Gastroesophageal sphincter (tissue), 4 donors: ENCODE measurements at places on chromosomes 3 and 15. TPM values are rescaled to one million over a fixed set of nuclear protein-coding genes. Genes with fewer than 3 reads are reported as not detected.

GRCh38 chr3:111932946-111933345, 45.9 kb upstream of the ABHD10 start:
- no peak for ATAC-seq
- H3K4me1 ChIP-seq, result peaks cover 17% of the 10 kb centered on the region
- H3K27me3 ChIP-seq, result no peaks in the 10 kb centered on the region
- no peak overlapping the region for H3K4me3 ChIP-seq
- no peak overlapping the region for H3K27ac ChIP-seq

- peak overlapping the region; percentile 43 for H3K4me3 ChIP-seq
- H3K4me1 ChIP-seq, result peaks cover 32% of the 10 kb centered on the region
- no peaks in the 10 kb centered on the region for H3K36me3 ChIP-seq
- peak overlapping the region; percentile 94 for H3K27ac ChIP-seq
- ATAC-seq, result no peak
- H3K27me3 ChIP-seq, result no peaks in the 10 kb centered on the region
Observed at GRCh38 chr3:69764861-69765260, 25.6 kb downstream of the MITF start.

GRCh38 chr3:107077391-107077790, 299.8 kb upstream of the CCDC54 start:
- H3K4me3 ChIP-seq, result no peak overlapping the region
- H3K27ac ChIP-seq, result no peak overlapping the region
- no peak for ATAC-seq

GRCh38 chr15:88032787-88033186, 223.8 kb downstream of the NTRK3 start:
- H3K36me3 ChIP-seq, result no peaks in the 10 kb centered on the region
- H3K4me1 ChIP-seq, result no peaks in the 10 kb centered on the region
- no peak for ATAC-seq
- H3K4me3 ChIP-seq, result no peak overlapping the region
- peaks cover 16% of the 10 kb centered on the region for H3K27me3 ChIP-seq

DNA sequence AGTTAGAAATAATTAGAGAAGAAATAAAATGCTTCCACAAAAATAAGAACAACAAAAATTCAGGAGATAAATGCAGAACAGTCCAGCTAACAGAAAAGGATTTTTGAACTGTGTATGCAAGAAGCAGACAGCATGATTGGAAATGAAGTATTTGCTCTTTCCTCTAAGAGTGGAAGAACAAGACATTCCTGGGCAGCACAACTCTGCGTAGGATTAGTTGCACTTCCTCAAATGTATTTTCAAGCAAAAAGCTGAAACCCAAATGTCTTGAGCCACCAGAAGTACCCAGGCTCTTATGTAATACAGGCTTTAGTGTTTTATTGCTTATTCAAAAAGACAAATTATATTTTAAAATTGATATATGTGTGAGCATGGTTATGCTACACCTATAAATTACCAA, 127.2 kb downstream of the ZBTB20 start:
- no peaks in the 10 kb centered on the region for H3K27me3 ChIP-seq
- peak overlapping the region; percentile 69 for H3K27ac ChIP-seq
- peaks cover 4% of the 10 kb centered on the region for H3K4me1 ChIP-seq
- H3K36me3 ChIP-seq, result no peaks in the 10 kb centered on the region

- H3K4me1 ChIP-seq, result peaks cover 5% of the 10 kb centered on the region
- H3K27me3 ChIP-seq, result no peaks in the 10 kb centered on the region
- no peak for ATAC-seq
- H3K4me3 ChIP-seq, result no peak overlapping the region
Observed at GRCh38 chr3:153599685-153600084, 437.7 kb downstream of the RAP2B start.

GRCh38 chr3:179512378-179512777, 50.3 kb upstream of the ACTL6A start:
- no peak overlapping the region for H3K4me3 ChIP-seq
- ATAC-seq, result no peak
- no peak overlapping the region for H3K27ac ChIP-seq
- no peaks in the 10 kb centered on the region for H3K36me3 ChIP-seq
- H3K27me3 ChIP-seq, result no peaks in the 10 kb centered on the region

DNA sequence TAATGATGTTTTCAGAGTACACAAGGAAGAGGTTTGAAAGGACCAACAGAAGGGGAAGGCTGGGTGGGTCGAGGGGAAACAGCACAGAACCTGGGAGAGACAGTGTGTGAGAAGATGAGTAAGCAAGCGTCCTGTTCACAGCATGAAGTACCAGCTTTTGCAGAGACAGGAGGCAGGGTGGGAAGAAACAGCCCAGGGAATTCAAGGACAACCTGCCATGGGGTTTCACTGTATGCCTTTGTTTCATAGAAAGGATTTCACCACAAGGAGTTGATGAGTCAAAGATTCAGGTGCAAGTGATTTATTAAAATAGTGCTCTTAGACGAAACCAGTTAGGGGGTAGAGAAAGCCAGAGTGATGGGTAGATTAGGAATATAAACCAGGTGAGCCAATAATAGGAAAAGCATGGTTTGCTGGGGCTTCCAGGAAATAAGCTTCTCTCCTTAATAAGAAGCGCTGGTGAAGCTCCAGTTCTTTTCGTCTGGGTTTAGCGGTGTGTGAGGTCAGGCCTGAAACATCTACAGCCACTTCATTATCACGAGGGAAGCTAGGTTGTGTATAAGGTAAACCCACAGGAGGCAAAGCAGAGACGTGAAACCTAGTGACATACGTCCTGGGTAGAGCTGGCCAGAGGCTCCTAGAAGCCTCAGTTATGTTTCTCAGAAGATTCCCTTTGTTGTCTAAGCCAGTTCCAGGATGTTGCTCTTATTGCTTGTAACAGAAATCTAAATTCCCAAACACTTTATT, 3.9 kb downstream of the HHLA2 start:
- H3K27ac ChIP-seq, result no peak overlapping the region
- no peaks in the 10 kb centered on the region for H3K4me1 ChIP-seq
- ATAC-seq, result no peak
- H3K4me3 ChIP-seq, result no peak overlapping the region
- no peaks in the 10 kb centered on the region for H3K36me3 ChIP-seq

- no peak for ATAC-seq
- no peaks in the 10 kb centered on the region for H3K4me1 ChIP-seq
- H3K4me3 ChIP-seq, result no peak overlapping the region
- no peaks in the 10 kb centered on the region for H3K36me3 ChIP-seq
- no peak overlapping the region for H3K27ac ChIP-seq
Observed at GRCh38 chr3:30764891-30765290, 129.6 kb downstream of the GADL1 start.

- no peaks in the 10 kb centered on the region for H3K36me3 ChIP-seq
- H3K4me3 ChIP-seq, result no peak overlapping the region
- no peak overlapping the region for H3K27ac ChIP-seq
- H3K27me3 ChIP-seq, result no peaks in the 10 kb centered on the region
- no peaks in the 10 kb centered on the region for H3K4me1 ChIP-seq
Observed at GRCh38 chr15:56390739-56391267, 25.6 kb downstream of the TEX9 start.

- no peak overlapping the region for H3K4me3 ChIP-seq
- H3K36me3 ChIP-seq, result no peaks in the 10 kb centered on the region
- H3K27ac ChIP-seq, result no peak overlapping the region
- no peak for ATAC-seq
Observed at GRCh38 chr3:11230125-11230524, 42.1 kb upstream of the ATG7 start.

DNA sequence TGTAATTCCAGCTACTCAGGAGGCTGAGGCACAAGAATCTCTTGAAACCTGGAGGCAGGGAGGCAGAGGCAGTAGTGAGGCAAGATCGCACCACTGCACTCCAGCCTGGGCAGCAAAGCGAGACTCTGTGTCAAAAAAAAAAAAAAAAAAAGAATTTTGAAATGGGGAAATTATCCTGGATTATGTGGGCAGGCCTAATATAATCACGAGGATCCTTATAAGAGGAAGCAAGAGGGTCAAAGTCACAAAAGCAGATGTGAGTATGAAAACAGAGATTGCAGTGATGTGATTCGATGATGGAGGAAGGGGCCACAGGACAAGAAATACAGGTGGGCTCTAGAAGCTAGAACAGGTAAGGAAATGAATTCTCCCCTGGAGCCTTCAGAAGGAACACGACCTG, 159.6 kb downstream of the LEKR1 start:
- H3K27ac ChIP-seq, result no peak overlapping the region
- no peak for ATAC-seq
- no peaks in the 10 kb centered on the region for H3K27me3 ChIP-seq
- no peaks in the 10 kb centered on the region for H3K36me3 ChIP-seq
- no peaks in the 10 kb centered on the region for H3K4me1 ChIP-seq

GRCh38 chr3:16249336-16249735, 15.4 kb downstream of the DPH3 start:
- no peaks in the 10 kb centered on the region for H3K36me3 ChIP-seq
- no peaks in the 10 kb centered on the region for H3K27me3 ChIP-seq
- H3K4me1 ChIP-seq, result no peaks in the 10 kb centered on the region
- H3K27ac ChIP-seq, result no peak overlapping the region
- no peak for ATAC-seq

DNA sequence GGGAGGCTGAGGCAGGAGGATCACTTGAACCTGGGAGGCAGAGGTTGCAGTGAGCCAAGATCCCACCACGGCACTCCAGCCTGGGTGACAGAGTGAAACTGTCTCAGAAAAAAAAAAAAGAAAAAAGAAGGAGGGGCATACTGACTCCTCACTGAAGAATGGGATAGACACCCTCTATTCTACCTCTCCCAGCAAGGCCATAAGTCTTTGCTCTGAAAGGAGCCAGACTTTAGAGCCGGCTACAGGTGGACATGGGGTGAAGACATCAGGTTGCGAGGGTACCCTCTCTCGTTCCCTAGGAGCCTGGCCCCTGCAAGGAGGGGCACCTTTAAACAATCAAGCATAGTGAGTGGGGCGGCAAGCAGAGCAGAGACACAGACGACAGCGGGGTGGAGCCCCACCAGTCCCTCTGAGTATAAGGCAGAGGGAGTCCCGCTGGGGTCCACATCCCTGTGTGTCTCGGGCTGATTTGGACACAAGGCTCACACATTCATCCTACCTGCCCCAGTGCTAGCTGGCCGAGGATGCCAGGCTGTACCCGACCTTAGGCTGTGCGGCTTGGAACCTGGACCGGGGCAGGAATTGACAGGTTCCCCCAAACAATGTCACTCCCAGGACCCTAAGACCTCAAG, 1.1 kb downstream of the GRAMD2A start:
- peaks cover 18% of the 10 kb centered on the region for H3K27me3 ChIP-seq
- H3K4me3 ChIP-seq, result peak overlapping the region; percentile 59
- no peak for ATAC-seq
- H3K36me3 ChIP-seq, result peaks cover 32% of the 10 kb centered on the region
- no peaks in the 10 kb centered on the region for H3K4me1 ChIP-seq
- H3K27ac ChIP-seq, result no peak overlapping the region

DNA sequence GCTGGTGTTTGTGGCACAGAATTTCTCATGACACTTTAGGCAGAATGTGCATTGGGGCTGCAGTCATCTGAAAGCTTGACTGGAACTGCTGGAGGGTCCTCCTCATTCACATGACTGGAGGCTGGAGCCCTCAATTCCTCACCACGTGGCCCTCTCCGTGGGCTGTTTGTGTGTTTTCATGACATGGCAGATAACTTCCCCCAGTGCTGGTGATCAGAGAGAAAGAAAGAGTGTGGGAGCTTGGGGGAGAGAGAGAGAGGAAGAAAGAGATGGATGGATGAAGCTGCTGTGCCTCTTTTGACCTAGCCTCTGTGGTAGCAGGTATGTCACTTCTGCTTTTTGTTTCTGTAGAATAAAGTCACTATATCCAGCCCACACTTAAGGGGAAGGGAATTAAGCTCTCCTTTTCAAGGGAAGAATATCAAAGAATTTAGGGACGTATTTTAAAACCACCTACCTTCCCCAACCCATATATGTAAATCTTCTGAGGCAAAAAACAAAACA, 169.6 kb upstream of the IL12A start:
- H3K36me3 ChIP-seq, result no peaks in the 10 kb centered on the region
- H3K27ac ChIP-seq, result no peak overlapping the region
- H3K27me3 ChIP-seq, result no peaks in the 10 kb centered on the region
- H3K4me1 ChIP-seq, result no peaks in the 10 kb centered on the region

- no peak overlapping the region for H3K27ac ChIP-seq
- H3K4me3 ChIP-seq, result peak overlapping the region; percentile 42
- ATAC-seq, result no peak
- no peaks in the 10 kb centered on the region for H3K36me3 ChIP-seq
- H3K4me1 ChIP-seq, result peaks cover 28% of the 10 kb centered on the region
Observed at GRCh38 chr15:79089331-79089889, 1.2 kb downstream of the RASGRF1 start.

GRCh38 chr3:98223907-98224672, 40.0 kb upstream of the OR5H6 start:
- H3K4me1 ChIP-seq, result no peaks in the 10 kb centered on the region
- no peaks in the 10 kb centered on the region for H3K36me3 ChIP-seq

DNA sequence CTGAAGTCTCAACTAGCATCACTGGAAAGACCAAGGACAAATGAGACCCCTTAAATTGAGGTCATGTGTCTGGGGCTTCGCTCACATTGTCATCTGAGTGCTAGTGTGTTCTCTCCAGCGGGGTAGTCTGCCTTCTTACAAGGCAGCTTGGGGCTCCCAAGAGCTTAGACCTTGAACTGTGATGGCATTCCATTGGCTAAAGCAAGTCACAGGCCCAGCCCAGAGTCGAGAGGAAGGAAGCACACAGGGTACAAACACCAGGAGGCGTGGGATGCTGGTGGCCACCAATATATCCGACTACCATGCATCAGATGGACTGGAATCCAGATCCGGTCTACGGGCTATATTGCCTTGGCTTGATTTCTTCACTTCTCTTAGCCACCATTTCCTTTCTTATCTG, 31.5 kb upstream of the DYNC1LI1 start:
- no peaks in the 10 kb centered on the region for H3K36me3 ChIP-seq
- H3K27me3 ChIP-seq, result no peaks in the 10 kb centered on the region
- no peak for ATAC-seq
- H3K4me1 ChIP-seq, result no peaks in the 10 kb centered on the region
- H3K27ac ChIP-seq, result no peak overlapping the region

Gene GFM1
- 45.1 TPM for total RNA-seq

Gene TIGIT
- total RNA-seq, result 0.08 TPM

Gene SPINT1
- 3.0 TPM for total RNA-seq

Gene FBXO40
- 0.16 TPM for total RNA-seq

Gene GOLGA8J
- not detected for total RNA-seq

Gene TRH
- not detected for total RNA-seq

Gene PAQR5
- 0.62 TPM for total RNA-seq

Gene ADGRG7
- not detected for total RNA-seq

Gene GP5
- not detected for total RNA-seq
